ENCODE measurements at places on chromosomes 7 and 10.
A peak's percentile ranks its signal among the peaks of the same experiment; 100 is the strongest.

- no peak for DNase-seq
Measured at GRCh38 chr10:110487411-110488331, 10.0 kb upstream of the DUSP5 start.

DNA sequence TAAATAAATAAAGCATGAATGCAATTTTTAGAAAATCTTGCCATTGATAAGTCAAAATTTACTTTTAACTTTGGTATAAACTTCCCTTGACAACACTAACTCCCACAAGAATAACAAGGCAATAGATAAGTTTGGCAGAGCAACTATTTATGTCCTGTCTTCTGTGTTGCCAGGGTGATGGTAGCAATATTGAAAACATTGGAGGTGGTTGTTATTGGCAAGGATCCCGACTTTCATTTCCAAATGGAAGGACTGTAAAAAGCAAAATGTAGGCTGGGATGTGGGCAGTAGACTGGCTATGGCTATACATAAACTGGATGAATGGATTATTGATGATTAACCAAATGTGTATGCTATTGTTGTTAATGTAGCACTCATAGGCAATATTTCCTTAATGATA is 134.9 kb upstream of the CACNA2D1 start:
- DNase-seq = no peak

- DNase-seq = no peak
Measured at GRCh38 chr7:143117395-143117794, 14.5 kb upstream of the PIP start.

GRCh38 chr10:17024461-17024860 is 105.2 kb downstream of the CUBN start:
- no peak for DNase-seq

GRCh38 chr10:125883211-125883610 is 2.1 kb upstream of the DHX32 start:
- DNase-seq = no peak

DNA sequence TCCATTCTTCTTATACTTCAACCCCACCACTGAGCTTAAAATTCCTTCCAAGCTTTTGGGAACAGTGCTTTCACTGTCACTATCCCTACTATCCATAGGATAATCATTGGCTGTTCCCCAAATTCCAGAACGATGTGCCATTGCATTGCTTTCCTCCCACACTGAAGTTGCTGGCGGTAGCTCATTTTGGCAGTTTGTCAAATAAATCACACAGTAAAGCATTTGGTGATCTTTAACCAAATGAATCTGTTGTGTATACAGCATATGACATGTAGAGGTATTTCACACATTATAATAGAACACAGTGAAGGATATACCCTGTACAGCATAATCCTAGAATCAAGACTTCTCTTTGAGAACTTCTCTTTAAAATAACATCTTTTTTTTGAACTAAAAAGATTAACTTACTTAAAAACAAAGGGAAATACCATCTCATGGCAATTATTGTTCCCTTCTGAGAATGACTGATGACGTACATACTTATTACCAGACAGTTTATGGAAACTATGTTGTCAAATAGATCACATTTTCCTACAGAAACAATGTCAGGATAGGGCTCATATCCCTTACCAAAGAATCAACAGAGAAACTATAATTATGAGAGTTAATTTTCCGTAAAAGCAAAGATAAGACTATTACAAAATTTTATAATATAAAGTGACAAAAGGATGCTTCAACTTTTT is 93.6 kb downstream of the CTNNA3 start:
- no peak for DNase-seq

GRCh38 chr7:151038951-151039849 is 9.1 kb upstream of the ASIC3 start:
- DNase-seq = peak; percentile 90

- peak; percentile 49 for DNase-seq
Measured at GRCh38 chr10:124996127-124996853, 54.4 kb downstream of the ZRANB1 start.

DNA sequence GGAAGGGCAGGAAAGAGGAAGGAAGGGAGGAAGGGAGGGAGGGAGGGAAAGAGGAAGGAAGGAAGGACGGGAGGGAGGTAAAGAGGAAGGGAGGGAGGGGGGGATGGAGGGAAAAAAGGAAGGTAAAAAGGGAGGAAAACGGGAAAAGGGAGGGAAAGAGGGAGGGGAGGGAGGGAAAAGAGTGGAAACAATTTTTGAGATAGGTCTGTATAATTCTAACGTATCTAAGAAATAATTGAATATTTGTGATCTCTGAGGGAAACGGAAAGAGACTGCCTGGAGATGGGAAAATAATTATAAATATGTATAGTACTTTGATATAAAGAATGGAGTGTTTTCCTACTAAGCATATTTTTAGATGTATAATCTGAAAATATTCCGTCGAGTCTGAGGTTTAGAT is 158.2 kb upstream of the FOXK1 start:
- no peak for DNase-seq

DNA sequence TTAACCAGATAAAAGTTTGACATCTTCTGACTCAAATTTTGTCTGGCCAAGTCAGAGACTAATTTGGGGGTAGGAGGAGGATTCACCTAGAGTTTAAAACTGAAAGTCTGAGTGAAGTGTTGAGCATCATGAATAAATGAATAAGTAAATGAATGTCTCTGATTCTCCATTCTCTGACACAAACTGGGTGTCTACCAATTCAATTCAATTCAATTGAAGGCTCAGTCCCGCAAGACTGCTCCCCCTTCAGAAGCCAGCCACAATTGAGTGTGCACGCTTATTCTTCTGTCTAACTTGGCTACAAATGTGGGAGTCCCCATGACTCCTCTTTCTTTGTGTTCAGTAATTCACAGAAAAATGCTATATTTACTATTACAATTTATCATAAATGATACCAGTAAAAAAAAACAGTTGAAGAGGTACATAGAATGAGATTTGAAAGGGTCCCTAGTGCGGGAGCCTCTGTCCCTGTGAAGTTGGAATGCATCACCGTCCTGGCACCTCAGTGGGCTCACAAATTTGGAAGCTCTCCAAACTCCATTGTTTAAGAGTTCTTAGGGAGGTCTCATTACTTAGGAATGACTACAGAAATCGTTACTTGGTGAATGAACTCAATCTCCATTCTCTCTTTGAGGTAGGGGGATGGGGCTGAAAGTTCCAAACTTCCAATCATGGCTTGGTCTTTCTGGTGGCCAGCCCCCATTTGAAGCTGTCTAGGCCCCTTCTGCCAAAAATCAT is 243.7 kb upstream of the PHYHIPL start:
- no peak for DNase-seq

GRCh38 chr10:4291990-4292389 is 507.0 kb upstream of the KLF6 start:
- no peak for DNase-seq

- no peak for DNase-seq
Measured at GRCh38 chr10:130424418-130424817, 288.2 kb downstream of the GLRX3 start.

DNA sequence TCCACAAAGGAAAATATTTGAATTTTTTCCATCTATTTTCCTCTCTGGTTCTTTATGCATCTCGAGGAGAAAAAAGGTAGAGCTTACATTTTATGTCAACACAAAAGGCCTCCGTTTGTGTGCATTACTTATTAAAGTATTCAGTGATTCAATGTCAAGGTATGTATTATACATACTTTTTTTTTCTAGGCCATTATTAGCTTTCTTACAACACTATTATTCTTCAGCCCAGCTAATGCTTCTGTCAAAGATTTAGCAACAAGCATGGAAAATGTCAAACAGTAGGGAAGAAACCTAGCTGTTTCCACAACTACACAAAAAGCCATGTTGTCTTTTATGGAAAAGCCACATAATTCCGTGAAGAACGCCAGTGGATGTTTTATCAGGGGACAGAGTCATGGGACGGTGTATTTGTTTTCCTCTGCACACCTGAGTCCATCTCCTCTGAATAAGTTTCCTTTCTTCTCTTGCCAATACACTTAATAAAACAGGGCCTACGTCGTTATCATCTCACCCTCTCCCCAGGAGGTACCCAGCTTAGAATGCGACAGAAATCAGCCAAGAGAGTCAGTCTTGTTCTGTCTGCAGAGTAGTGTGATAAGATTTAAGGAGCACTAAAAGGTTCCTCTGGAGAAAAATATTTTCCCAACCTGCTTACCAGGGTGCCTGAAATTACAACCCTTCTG is 209.7 kb upstream of the AUTS2 start:
- no peak for DNase-seq

DNA sequence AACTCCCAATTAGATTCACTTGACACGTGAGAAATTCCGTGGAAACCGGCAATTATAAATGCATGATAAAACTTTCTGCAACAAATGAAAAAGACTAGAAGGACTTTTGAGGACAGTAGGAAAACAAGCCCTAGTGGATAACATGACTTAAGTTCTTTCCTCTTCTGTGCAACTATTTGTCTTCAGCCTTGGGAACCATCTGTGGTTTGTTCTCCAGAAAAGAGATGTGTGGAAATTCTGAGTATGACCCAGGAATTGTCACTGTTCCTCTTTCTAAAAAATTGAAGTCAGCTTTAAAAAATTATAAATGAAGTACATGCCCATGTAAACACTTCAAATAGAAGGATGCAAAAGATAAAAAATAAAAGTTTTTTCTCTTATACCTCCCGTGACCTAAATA is 128.6 kb upstream of the SVIL start:
- no peak for DNase-seq

DNA sequence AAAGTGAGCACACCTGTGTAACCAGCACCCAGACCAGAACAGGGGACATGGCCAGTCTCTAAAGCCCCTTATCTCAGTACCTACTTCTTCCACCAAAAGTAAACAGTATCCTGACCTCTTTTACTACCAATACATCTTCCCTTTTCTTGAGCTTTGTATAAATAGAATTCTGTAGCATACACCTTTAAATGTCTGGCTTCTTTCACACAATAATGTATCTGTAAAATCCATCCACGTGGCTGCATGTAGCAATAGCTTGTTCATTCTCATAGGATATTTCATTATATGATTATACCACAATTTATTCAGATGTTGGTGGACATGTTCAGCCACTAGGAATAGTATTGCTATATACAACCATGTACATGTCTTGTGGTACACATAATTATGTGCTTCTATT is 40.6 kb downstream of the BTBD16 start:
- no peak for DNase-seq

DNA sequence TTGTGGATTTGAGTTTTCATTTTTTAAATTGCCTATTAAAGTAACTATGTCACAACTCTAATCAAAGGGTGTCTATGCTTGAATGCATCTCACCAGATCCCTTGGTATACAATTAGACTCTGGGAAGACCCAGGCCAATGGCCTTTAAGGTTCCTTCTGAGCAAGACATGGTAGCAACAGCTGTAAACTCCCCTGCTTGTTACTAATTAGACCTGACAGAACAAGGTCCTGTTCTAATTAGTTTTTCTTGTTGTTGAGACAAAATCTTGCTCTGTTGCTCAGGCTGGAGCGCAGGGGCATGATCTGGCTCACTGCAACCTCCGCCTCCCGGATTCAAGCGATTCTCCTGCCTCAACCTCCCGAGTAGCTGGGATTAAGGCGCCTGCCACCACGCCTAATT is 2.9 kb downstream of the MYH16 start:
- no peak for DNase-seq

DNA sequence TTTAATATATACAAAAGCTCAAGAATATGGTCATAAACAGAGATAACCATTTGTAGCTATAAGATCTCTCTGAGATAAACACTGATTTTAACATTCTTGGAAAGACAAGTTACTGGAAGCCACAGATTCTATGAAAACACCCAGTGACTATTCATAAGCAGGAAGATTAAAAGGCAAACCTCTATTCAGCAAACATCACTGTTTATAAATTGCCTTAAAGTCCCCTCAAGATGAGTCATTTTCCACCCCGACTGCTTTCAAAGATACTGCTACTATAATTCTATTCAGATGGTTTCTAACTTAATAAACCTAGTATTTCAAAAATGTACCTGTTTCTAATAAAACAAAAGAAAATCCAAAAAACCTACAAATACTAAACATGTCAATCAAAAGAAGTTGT is 21.0 kb downstream of the TM9SF3 start:
- DNase-seq = no peak

- DNase-seq = peak; percentile 69
Measured at GRCh38 chr10:80144696-80145131, 12.2 kb downstream of the PLAC9 start.

DNA sequence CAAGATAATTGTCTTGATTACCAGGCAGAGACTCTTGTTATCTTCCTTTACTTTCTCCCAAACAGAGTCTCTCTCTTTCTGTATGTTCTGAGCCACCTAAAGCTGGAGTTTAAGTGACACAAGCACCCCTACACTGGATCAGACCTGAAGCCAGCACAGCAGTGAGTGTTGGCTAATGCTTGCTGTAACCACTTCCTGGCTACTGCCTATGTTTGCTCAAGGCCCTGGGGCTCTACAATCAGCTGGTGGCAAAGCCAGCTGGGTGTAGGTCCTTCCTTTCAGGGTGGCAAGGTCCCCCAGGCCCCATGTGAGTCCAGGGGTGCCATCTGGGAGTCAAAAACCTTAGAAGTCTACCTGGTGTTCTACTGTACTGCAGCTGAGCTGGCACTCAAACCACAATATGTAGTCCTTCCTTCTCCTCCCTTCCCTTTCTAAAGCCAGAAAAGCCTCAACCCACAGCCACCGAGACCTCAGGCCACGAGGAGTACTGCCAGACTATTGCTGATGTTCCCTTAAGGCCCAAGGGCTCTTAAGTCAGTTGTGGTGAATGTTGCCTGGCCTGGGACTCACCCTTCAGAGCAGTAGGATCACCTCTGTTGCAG is 416.3 kb downstream of the ADRA2A start:
- DNase-seq = no peak

DNA sequence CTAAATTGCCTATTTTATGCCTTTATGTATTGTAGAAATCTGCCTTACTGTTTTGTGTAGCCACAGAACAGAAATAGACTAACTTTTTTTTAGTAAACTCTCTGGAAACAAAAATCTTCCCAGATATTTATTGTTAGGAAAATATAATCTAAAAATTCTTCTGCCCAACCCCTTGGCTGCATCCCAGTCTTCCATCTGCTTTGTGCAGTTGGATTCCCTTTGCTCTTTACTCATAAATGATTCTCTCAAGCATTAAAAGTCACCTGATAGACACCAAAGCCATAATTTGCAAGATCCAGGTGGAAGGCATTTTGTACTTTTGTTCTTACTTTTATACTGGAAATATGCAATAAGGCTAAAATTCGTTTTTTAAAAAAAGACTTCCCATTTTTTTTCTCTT is 6.1 kb upstream of the CAV2 start:
- no peak for DNase-seq

GRCh38 chr7:66696774-66697191 is 43.8 kb upstream of the RABGEF1 start:
- DNase-seq = no peak

- DNase-seq = peak; percentile 24
Measured at GRCh38 chr10:114262496-114262895, 23.4 kb downstream of the VWA2 start.
